ENCODE measurements at places on chromosomes 11 and 22.

DNA sequence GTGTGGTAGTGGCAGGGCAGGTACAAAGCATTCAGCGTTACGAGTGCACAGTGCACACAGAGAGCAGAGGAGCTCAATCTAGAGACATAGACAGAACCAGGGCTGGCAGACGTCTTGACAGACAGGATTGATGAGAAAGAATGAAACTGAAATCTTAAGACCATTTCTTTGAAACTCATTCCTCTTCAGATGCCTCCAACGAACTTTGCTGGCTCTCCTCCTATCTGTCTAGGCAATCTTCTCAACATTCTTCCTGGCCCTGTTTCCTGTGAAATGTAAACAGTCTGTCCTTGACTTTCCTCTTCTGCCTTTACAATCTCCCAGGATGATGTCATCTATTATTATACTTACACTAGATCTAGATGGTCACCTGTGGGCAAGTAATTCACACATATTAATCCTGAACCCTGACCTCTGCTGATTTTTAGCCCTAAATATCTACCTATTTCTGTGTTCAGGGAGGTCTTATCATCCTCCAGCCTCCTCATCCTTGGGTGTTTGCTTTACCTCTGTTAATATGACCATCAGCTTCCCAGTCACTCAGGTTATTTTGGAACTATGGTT, 119.5 kb downstream of the ENTHD1 start:
- DNase-seq, result no peak

GRCh38 chr22:49183208-49183825, 644.4 kb downstream of the BRD1 start:
- DNase-seq, result no peak

- no peak for DNase-seq
Measured at GRCh38 chr22:23067023-23067650, 3.2 kb upstream of the GNAZ start.

DNA sequence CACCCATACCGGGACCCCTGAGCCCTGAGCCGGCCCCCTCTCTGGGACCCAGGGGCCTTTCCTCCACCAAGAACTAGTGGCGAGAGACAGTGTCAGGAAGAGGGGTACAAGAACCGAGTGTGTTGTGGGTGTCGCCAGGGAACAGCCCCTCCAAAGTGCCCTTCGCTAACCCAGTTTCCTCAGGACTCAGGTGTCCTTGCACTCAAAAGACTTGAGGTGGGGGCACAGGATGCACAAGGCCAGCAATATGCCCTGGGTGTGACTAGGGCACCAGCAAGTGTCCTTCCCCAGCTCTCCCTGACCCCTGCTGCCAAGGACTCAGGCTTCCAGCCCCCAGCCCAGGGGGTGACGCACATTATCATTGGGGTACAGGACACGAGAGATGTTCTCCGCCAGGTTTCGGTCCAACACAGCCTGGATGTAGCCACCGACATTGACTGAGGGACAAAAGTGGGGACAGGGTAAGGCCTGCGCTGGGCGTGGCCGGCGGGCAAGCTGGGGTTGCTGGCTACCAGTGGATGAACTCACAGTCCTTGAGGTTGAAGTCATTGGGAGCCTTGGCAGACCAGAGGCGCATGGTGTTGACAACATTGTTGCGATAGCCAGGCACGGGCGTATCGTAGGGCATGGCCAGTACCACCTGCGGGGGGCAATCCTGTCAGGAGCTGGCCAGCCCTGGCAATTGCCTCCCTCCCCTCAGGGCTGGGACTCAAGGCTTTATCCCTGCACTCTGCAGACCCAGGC, 4.7 kb downstream of the PYGM start:
- DNase-seq, result no peak

- no peak for DNase-seq
Measured at GRCh38 chr11:120130991-120131760, 6.7 kb downstream of the TRIM29 start.

GRCh38 chr11:134100171-134100570, 31.3 kb downstream of the JAM3 start:
- no peak for DNase-seq

DNA sequence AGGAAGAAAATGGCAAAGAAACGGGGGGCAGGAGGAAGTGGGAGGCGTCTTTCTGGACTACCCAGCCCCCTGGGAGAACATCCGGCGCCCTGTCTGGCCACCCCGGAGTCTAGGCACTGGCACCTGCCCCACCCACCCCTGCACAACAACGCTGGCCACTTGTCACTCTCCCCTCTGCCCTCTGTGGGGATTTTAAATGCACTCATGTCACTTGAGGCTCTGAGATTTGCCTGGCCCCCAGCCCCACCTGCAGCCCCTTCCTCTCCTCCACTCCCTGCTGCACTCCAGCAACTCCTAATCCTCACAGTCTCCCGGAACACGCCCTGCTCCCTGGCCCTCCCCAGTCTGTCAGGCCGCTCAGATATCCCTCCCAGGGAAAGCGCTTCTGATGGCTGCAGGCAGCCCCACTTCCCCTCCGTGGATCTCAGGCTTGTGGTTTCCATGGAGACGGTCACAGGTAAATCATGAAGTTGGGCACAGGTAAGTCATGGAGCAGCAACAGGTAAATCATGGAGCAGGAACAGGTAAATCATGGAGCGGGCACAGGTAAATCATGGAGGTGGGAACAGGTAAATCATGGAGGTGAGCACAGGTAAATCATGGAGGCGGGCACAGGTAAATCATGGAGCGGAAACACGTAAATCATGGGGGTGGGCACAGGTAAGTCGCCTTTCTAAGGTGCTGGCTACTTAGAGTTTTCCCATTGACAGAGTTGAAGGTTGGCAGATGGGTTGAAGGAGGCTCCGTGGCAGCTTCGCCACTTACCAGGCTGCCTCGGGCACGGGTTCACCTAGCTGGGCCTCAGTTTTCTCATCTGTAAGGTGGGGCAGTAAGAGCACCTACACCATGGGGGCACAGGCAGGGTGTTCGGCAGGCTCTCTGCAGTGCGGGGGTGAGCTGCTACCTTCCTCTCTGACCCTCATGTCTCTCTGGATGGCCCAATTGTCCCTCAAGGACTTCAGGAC, 79.0 kb upstream of the SHISAL1 start:
- no peak for DNase-seq

DNA sequence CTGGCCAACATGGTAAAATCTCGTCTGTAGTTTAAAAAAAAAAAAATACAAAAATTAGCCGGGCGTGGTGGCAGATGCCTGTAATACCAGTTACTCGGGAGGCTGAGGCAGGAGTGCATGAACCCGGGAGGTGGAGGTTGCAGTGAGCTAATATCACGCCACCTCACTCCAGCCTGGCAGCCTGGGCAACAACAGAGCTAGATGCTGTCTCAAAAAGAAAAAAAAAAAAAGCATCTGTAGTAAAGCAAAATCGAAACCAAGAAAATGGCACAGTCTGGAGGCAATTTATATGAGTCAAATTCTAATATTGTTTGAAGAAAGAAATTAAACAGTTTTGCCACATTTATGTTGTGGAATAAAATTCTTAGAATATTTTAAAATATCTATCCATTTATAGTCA, 365.0 kb upstream of the CHORDC1 start:
- no peak for DNase-seq

- DNase-seq, result no peak
Measured at GRCh38 chr11:64334764-64335735, 5.0 kb upstream of the CCDC88B start.

- no peak for DNase-seq
Measured at GRCh38 chr11:68215087-68215445, 2.0 kb upstream of the KMT5B start.

GRCh38 chr22:20811971-20812660, 38.2 kb downstream of the SERPIND1 start:
- DNase-seq, result no peak

- DNase-seq, result no peak
Measured at GRCh38 chr11:118677977-118678376, 1.5 kb downstream of the TREH start.

- DNase-seq, result no peak
Measured at GRCh38 chr11:31132531-31133421, 236.8 kb downstream of the DCDC1 start.

DNA sequence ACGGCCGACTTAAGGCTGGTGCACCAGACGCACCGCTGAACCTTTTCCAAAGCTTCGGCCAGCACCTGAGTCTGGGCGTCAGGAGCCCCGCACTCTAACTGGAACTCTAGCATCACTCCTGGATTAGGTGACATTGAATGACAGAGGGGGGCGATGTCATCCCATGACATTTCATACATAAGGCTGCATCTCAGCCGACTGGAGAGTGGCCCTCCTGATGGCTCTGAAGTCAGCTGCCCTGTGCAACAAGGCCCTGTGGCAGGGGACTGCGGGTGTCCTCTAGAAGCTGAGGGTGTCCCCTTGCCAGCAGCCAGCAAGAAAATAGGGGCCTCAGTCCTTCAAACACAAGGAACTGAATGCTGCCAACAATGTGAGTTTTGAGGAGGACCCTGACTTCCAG, 10.1 kb upstream of the FADS3 start:
- no peak for DNase-seq

GRCh38 chr11:12411806-12412727, 34.7 kb downstream of the PARVA start:
- no peak for DNase-seq

GRCh38 chr11:32861850-32862577, 30.6 kb upstream of the QSER1 start:
- no peak for DNase-seq

- DNase-seq, result no peak
Measured at GRCh38 chr11:130206141-130206540, 46.6 kb downstream of the ST14 start.

- DNase-seq, result no peak
Measured at GRCh38 chr22:26977741-26978376, 320.5 kb downstream of the MIAT start.

DNA sequence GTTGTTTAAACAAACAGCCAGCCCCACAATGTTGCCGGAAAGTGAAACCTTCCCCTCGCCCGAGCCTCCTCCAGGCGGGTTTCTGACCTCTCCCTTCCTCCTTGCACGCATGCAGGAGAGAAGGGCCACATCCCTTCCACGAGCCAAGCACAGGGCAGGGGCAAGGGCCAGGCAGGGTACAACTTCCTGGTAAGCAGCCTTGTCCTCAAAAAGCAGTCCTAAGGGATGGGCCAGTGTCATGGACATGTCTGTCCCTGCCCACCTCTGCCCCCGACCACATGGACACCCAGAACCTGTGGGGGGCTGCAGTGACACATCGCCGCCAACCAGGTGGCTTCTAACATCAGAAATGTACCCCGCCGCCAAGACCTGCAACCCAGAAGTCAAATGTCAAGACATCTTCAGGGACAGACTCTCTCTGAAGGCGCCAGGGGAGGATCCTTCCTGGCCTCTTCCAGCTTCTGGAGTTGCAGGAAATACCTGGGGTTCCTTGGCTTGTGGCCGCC, 145.3 kb downstream of the CRYBB2 start:
- DNase-seq, result no peak

DNA sequence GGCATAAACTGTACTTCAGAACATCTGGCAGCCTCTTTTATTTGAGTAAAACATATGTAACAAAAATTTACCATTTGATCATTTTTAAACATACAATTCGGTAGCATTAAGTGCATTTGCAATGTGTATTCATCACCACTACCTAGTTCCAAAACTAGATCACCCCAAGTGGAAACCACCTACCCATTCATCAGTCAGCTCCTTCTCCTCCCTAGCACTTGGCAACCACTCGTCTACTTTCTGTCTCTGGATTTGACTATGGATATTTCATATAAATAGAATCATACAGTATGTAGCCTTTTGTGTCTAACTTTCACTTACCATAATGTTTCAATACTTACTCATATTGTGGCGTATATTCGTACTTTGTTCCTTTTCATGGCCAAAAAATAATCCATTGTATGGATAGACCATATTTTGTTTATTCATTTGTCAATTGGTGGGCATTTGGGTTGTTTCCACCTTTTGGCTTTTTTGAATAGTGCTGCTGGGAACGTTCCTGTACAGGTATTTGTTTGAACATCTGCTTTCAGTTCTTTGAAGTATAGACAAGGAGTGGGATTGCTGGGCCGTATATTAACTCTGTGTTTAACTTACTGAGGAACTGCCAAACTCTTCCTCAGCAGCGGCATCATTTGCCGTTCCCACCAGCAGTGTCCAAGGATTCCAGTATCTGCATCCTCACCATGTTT, 27.2 kb upstream of the ADORA2A start:
- no peak for DNase-seq

GRCh38 chr11:75722669-75723042, 5.0 kb downstream of the MOGAT2 start:
- DNase-seq, result no peak

- no peak for DNase-seq
Measured at GRCh38 chr11:8206251-8207079, 37.6 kb upstream of the RIC3 start.

DNA sequence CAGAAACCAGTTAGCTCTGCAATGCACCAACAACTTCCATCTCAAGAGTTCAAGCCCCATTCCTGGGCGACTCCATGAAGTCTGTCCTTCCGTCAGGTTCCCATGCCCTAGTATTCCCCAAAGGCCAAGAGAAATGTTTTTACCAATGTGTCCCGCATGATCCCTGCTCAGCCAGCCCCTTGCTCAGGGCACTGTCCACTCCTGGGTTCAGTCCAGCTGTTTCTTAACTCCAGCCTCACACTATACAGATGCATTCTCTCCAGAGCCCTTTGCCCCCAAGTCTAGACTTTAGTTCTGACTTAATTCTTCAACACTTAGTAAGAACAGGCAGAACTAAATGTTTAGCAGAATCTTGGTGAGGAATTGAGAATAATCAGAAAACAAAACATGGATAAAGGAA, 497.5 kb downstream of the SOX6 start:
- no peak for DNase-seq

DNA sequence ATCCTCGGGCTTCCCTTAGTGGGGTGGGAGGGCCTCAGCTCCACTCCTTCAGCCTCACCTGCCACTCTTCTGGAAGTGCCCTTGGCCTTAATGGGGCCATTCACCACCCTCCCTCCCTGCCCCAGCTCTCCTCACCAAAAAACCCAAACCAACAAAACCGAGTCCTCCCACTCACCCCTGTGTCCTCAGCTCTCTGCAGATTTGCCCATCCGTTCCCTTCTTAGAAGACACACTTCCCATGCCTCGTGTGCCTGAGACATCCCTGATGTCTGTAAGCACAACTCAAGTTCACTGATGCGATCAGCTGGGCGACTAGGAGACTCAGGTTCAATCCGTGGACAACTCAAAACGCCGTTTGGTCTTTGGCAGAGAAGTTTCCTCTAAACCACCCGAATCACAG, 839.2 kb downstream of the TBC1D22A start:
- DNase-seq, result no peak

GRCh38 chr22:50173311-50173982, 2.9 kb downstream of the PANX2 start:
- DNase-seq, result no peak

- no peak for DNase-seq
Measured at GRCh38 chr22:46620588-46621242, 529 bp downstream of the GRAMD4 start.

- no peak for DNase-seq
Measured at GRCh38 chr11:125193416-125193726, 28.8 kb downstream of the PKNOX2 start.

Measured in stimulated activated CD4-positive, alpha-beta T cell treated with anti-CD3 and anti-CD28 coated beads, Interleukin-1b, Interleukin-23, amount 100 ng/mL, for 1 hour (primary cell).